ENCODE measurements at places on chromosomes 16 and 17.

DNA sequence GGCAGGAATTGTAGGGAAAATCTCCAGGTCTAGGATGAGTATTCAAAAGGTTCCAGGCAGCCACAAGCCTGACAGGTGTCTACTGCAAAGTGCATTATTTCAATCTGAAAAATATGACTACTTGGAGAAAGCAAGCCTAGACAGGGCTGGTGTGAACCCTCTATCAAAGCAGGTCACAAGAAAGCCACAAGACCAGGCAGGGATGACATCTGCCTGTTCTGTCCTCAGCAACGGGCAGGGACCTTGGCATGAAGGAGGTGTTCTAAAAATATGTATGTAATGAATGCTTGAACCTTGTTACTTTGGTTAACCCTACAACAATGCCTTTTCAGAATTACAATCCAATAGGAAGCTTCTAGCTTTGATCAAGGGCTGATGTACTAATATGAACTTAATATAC is 1.2 kb upstream of the COX6A2 start:
- no peak for DNase-seq

GRCh38 chr17:75269844-75270217 is 1.2 kb downstream of the MIF4GD start:
- DNase-seq: no peak

GRCh38 chr17:66306446-66306845 is 4.0 kb downstream of the PRKCA start:
- DNase-seq: peak; percentile 72

DNA sequence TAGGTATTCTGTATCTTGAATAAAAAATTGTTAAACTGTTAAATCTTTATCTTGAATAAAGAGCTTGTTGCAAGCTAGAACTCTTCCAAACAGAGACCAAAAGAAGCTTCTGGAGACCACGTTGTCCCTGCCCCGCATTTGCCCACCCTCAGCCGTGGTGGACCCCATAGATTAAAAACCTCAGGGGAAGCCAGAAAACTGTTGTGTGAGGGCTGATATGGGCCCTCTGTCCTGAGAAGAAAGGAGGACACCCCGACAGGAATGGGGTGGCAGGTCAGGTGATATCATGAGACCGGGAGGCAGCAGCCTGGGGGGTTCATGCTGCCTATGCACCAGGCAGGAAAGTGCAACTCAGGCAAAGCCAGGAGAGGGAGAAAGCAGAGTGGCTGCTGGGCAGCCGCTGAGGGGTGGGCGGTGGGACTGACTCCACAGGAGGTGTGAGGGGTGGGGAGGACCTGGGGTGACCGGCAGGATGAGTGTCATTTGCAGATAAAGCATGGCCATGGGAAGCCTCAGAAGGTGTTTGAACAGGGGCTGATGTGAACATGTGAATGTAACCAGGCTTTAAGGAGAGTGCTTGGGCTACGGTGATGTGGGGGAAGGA is 147.8 kb downstream of the IRF8 start:
- no peak for DNase-seq

- no peak for DNase-seq
Measured at GRCh38 chr17:44925731-44926697, 10.7 kb upstream of the GFAP start.

DNA sequence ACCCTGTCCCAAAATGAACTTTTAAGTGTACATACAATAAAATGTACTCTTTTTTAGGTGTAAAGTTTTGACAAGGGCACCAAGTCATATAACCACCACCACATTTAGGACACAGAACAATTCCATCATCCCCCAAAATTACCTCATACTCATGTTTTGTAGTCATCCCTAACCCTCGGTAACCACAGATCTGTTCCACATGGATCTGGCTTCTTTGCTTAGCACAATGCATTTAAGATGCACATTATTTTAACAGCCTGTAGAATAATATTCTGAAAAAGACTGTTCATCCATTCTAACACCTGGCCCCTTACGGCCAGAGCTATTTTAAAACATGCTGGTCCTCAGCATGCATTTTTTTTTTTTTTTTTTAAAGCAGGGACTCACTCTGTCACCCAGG is 25.2 kb upstream of the CFAP20 start:
- no peak for DNase-seq

DNA sequence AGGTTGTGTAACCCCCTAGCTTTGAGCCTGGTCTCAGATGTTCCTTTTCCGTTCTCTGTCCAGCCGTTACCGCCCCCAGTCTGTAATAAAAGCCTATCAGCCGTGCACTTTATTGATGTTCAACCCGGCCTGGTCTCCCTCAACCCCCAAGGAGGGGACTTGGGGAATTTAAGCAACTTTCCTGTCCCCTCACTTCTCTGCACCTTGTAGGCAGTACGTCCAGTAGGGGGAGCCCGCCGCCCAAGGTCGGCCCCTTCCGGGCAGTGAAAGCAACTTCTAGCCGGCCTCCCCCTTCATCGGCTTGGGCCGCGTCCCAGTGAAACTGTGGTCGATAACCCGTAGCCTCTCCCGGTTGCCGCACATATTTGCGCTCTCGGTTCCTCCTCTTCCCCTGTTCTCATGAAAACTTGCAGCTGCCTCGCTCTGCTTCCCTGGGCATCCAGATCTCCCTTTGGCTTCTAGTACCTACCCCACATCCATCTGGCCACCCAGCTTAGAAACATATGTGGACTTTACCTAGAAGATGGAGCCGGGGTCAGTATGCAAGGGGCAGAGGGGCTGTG is 7.9 kb downstream of the PNPO start:
- peak; percentile 69 for DNase-seq

Data from fibroblast of gingiva (primary cell).